ENCODE measurements at places on chromosomes 4 and X. TPM values are rescaled to one million over a fixed set of nuclear protein-coding genes. Genes with fewer than 3 reads are reported as not detected.

Gene SMIM10L2A
- 1.5 TPM for total RNA-seq

Gene ERCC6L
- 0.74 TPM for total RNA-seq

Gene C1GALT1C1
- total RNA-seq: 9.6 TPM

Gene TKTL1
- not detected for total RNA-seq

Gene ADH5
- total RNA-seq: 129 TPM

Gene ABLIM2
- total RNA-seq: 15.5 TPM

Gene GAB3
- 7.6 TPM for total RNA-seq

Gene CEP135
- 6.1 TPM for total RNA-seq

Gene CT45A10
- total RNA-seq: not detected

DNA sequence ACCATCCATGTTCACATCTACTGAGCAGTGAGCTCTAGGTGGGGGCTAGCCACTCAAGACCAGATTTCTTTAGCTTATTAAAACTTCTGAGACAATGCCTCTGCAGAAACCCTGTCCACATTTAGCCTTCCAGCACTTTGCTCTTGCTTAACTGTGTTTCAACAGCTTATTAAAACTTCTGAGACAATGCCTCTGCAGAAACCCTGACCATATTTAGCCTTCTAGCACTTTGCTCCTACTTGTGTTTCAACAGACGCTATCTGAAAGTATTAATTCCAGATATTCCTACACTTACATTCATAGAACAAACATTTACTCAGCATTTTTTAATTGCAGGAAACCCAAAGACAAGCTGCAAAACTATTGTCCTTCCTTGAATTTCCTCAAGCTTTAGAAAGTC, 91.9 kb downstream of the SEL1L3 start:
- DNase-seq: no peak

DNA sequence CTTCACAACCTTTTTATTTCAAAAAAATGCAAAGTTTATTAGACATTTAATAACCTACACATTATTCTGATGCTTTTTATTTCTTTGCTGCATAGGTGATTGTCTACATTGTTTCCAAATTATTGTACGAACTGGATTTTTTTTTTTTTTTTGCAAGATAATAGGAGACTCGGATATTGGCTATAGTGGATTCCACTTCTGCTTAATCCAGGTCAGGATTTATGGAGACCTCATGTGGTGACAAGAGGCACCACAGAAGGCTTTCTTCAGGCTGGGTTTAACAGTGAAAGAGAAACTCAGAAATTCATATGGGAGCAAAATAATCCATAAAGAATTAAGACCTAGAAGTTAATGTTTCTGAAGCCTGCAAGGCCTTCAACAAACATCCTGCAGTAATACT, 2.4 kb upstream of the SLIT2 start:
- no peak for DNase-seq

GRCh38 chrX:45508454-45508853, 307.8 kb upstream of the DIPK2B start:
- no peak for DNase-seq

GRCh38 chrX:5876984-5877596, 351.6 kb downstream of the NLGN4X start:
- no peak for DNase-seq

GRCh38 chrX:24619647-24620046, 27.5 kb downstream of the PCYT1B start:
- no peak for DNase-seq

DNA sequence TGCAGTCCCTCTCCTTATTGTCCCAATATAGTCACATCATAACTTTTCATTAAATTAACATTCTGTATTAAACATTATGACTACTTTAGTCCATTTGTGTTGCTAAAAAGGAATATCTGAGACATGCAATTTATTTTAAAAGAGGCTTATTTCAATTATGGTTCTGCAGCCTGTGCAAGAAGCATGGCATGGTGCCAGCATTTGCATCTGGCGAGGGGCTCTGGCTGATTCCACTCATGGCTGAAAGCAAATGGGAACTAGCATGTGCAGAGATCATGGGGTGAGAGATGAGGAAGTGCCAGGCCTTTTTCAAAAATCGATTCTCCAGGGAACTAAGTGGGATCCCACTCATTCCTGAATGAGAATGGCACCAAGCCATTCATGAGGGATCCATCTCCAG, 476.3 kb upstream of the RPS6KA3 start:
- DNase-seq: no peak

- no peak for DNase-seq
Observed at GRCh38 chr4:181998398-181999295, 244.6 kb upstream of the TENM3 start.

DNA sequence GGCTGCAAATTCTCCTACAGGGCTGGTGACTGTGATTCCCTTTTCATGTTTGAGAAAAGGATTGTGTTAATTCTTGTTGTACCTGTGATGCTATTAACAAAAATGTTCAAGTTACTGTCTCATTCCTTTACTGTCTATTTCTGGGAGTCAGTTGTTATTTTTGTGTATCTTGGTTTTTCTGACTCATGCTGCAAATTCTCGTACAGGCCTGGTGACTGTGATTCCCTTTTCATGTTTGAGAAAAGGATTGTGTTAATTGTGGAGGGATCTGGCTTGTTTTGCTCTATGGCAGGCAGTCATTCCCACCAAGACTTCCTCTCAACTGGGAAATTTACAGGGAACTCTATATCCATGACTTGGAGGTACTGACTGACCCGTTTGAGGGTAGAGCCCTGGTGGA, 693.4 kb upstream of the INTU start:
- DNase-seq: no peak

- no peak for DNase-seq
Observed at GRCh38 chr4:183130328-183131155, 31.5 kb downstream of the WWC2 start.

- no peak for DNase-seq
Observed at GRCh38 chr4:66688674-66689073, 856.6 kb downstream of the CENPC start.

All from vagina (tissue), 2 donors.